ENCODE measurements at places on chromosomes 6 and 20.

GRCh38 chr6:53279293-53279692, 69.5 kb downstream of the ELOVL5 start:
- DNase-seq = no peak

- no peak for DNase-seq
Measured at GRCh38 chr6:72411872-72412708, 209.8 kb upstream of the KCNQ5 start.

DNA sequence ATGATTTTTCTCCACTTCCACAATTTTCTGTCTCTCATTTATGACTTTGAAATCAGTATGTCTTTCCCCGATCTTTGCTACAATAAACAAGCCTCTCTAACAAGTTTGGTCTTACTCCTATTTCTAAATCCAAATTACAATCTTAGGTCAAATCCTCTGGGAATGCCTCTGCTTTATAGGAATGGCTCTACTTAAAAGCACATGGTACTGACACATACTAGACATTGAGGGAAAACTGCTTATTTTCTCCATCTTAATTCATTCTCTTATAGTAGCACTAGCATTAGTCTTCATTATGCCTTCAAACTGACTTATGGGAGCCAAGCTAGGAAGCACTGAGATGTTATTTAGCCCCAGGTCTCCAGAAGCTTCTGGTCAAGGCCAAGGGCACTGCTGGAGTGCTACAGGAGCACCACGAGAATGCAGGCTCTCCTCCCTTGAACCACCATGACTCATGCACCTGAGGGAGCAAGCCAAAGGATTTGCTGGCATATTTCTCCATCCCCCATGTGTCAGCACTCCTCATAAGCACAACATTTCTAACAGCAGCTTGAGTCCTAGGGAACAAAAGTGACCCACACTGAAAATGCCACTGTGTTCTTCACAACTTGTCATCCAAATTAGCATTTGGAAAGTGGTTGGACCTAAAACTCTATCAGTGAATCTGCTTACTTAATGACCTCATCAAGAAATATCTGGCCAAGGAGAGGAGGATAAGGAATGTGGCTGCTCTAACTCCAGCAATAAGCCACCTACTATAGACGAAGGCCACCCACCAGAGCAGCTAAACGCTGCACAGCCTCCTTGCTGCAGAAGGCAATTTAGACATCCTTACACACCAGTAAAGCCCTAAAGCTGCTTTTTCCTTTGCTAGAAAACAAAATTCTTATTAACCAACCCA, 156.8 kb upstream of the KCNQ5 start:
- DNase-seq = no peak

DNA sequence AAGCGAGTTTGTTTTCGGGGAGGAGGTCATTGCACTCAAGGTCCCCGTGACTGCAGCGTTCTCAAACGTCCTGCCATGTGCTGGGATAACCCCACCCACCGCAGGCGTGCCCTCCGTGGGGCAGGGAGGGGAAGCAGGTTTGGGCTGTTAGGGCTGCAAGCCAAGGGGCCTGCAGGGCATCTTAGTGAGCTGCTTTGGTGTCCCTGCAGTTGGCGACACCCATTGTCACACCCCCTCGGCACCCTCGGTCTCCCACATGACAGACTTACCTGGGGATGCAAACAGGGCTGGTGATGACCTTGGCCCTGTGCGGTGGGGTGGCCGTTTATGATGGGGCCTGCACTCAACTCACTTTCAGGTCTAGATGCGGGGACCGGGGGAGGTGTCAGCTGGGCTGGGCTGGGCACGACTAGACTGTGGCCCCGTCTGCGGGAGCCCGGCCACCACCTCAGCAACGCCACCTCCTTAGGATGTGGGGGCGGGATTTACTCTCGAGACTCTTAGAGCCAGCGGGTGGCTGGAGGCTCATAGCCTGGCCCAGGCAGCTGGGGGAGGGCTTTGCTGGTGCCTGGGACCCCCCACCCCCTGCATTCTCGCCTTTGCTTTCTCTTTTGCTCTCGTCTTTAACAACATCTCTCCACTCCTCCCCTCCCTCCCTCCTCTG, 6.5 kb upstream of the GATA5 start:
- no peak for DNase-seq

- DNase-seq = no peak
Measured at GRCh38 chr20:48231253-48231930, 446.1 kb upstream of the SULF2 start.

DNA sequence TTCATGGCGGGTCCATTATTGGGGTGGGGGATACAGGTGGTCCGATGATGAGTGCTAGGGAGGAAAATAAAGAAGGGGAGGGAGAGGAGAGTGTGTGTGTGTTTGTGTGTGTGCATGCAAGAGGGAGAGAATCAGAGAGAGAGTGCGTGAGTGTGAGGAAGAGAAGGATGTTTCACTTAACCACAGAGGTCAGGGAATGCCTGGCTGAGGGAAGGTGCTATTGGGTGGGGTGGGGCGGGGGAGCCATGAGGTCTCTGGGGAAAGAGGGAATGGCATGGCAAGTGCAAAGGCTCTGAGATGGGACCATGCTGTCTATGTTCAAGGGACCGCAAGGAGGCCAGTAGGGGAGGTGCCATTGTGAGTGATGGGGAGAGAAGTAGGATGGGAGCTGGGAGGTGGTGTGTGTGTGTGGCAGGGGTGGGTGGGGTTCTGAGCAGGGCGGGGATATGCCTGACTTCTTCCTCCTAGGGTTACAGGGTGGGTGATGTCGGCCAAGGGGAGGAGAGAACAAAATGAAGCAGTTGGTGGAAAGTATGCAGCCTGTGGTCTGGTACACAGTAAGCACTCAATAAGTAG, 23.0 kb downstream of the CEBPB start:
- DNase-seq = no peak

GRCh38 chr6:73878403-73878802, 182.4 kb downstream of the CD109 start:
- DNase-seq = no peak

DNA sequence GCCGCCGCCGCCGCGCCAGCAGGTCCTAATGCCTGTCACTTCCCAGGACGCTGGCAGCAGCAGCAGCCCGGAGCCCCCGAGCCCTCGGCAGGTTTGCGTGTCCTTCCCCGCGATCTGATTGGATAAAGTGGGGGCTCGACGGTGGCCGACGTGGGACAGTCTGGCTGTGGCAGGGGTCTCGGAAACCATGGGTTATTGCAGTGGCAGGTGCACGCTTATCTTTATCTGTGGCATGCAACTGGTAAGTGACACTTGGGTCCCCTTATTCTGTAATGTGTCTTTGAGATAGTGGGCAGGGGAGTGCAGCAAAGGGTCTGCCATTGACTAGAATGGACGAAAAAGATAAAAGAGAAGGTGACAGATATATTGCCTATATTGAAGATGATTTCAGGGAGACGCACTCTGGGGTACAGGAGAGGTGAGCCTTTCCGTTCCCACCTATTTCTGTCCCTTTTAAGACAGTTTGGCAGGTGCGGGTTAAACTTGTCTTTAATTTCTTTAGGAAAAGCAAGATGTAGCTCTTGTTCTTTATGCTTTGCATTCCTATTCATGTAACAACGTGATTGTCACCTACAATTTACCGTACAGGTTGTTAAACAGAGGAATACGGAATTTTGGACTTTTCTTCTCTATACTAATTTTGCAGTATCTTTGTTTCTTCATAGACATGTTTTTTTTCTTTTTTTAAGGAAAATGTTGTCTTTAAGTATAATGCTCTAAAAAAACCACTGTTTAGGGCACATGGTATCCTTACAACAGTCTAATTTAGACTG, 535 bp downstream of the NKAIN2 start:
- DNase-seq = peak; percentile 29

DNA sequence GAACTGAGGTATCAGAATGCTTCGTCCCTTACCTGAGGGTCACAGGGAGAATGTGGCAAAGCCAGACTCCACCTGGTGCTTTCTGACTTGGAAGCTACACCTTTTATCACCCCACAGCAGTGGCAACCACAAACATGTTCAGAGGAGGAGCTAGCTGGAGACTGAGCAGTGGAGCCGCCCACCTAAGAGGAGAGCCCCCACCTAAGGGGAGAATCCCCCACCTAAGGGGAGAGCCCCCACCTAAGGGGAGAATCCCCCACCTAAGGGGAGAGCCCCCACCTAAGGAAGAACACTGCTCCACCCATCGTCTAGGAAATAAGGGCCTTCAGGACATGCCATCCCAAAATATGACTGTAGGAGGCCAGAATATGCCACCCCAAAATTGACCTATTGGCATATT, 4.0 kb downstream of the SLC52A3 start:
- no peak for DNase-seq

- DNase-seq = no peak
Measured at GRCh38 chr20:15240801-15241200, 903.4 kb upstream of the FLRT3 start.

DNA sequence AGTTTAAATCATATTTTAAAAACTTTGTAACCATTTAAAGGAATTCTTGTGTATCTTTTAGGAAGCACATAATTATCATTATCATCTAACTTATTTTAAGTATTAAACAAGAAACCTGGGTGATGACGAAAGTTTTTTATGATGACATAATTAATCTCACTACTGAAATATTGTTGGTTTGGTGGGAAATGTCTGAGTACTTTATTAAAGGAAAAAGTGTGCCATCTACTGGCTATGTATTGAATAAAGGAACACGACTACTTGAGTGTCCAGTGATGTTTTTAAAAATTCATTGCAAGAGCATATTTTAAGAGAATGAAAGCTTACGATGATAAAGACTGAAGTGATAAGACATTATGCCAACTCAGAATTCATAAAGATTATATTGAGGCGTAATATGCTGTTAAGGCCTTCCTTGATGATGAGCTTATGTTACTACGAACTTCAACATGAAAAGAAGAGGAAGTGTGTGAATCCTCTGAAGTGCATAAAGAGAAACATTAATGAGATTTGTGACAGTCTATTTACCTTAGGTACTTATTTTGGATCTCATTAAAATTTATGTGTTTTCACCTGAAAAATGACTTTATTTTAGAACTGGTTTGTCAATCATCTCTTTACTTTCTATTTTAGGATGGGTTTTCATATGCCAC, 12.0 kb upstream of the TRMT11 start:
- DNase-seq = no peak

DNA sequence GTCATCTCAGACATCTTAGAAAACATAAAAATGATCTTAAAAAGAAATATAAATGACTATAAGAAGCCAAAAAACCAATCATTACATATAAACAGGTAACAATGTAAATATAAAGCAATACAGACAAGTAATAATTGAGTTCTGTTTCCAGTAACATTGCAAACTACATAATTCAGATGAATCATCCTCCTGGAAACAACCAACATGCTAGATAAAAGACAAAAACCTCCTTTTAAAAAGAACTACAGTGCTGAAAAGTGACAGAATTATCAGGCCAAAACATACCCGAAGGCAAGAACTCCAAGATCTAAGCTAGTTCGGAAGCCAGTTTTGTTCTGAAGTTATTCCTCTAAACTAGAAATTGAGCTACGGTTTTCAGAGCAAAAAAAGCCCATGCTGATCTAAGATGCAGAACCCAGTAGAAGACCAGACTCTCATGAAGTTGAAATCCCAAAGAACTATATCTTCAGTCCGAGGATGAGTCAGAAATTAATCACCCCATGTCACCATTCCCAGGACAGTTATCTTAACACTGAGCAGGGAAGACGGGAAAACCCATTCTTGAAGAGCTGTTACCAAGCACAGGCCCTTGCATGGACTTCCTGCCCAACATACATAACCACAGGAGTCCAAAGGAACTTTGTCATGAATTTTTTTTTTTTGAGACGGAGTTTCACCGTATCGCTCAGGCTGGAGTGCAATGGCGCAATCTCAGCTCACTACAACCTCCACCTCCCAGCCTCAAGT, 9.8 kb downstream of the PGM3 start:
- no peak for DNase-seq

DNA sequence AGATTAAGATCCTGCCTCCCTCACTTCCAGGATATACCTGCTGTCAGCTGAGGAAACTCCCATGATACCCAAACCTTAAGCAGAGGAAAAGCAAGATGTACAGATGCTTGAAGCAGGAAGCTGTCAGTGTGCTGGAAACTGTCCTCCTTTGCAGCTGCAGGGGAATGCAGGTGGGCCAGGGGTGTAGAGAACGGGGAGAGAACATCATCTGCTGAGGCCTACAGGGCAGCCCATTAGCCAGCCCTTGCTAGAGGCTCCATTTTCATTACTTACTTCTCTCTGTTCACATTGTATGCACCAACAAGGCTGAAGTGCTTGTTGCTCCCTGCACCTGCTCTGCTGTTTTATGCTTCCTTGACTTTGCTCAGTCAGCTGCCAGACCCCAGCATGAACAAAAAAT, 119.1 kb downstream of the PRND start:
- DNase-seq = no peak

DNA sequence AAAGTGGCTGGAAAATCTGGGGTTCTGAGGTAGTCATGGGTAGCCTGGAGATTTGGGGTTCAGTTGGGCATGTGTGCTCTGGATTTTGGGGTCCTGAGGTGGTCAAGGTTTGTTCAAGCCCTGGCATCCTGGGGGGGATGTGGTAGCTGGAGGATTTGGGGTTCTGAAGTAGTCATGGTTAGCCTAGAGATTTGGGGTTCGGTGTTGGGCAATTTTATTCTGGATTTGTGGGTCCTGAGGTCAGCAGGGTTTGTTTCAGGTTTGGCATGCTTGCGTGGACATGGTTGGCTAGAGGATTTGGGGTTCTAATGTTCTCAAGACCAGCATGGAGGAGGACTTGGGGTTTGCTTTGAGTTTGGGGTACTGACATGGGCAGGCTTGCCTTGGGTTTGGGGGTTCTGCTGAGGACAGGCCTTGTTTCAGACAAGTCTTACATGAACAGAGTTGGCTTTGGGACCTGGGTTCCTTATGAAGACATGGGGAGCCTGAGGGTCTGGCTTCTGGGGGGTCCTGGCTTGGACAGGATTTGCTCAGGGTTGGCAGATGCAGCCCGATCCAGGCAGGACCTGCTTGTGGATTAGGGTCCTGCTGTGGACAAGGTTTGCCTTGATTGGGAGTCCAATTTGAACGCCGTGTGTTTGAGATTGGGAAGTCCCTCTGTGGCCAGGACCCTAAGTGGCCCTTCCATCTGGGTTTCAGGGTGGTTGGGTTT, 906 bp downstream of the ANKRD60 start:
- DNase-seq = no peak

DNA sequence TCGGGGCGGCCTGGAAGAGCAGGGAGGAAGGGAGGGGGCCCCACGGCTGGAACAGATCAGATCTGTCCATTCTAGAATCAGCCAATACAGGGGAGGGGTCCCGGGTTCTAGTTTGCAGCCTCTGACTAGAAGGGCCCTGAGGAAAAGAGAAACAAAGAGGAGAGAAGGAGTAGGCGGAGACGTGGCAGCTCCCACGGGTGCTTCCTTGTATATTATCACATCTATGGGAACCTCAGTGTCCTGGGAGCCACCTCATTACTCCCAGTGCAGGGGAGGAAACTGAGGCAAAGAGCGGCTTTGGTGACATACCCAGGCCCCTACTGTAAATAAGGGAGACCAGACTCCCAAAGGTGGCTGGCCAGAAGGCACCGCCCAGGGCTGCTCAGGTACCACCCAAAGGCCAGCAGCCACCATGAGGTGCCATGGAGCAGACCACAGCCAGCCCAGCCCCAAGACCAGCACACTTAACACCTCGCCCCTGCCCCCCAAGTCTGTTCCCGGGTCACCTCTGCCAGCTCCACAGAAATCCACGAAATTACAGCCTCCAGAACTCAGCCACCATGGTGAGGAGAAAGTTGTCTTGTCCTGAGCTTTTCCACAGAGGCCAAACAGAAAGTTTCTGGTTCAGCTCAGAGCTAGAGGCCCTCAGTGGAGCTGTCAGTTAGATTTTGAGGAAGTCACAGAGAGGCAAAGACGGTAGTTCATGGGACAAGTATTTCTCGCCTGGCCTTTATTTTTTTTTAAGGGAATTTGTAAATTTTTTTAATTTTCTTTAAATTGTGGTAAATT, 2.1 kb downstream of the ZC3H12D start:
- DNase-seq = no peak

Data from cerebellar nuclear complex (tissue), 1 donor.